ENCODE measurements at places on chromosomes 1 and 21. TPM values are rescaled to one million over a fixed set of nuclear protein-coding genes. Genes with fewer than 3 reads are reported as not detected.

SEMA6C gene
- total RNA-seq = 1.1 TPM

DNA sequence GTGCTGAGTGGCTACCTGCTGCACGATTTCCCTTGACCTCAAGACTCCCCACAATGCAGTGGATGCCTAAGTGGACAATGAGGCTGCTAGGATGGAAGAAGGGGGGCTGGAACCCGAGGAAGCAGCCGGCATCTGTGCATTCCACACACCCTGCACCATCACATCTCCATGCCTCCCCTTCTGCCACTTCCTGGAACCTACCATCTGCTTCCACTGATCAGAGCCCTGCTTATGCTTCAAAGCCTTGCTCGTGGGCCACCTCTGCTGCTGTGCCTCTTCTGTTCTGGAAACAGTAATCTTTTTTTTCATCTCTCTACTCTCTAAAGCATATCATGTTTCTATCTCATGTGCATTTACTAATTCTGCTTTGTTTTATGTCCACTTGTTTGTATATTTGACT is 66.2 kb upstream of the WDR26 start:
- no peak for DNase-seq

DNA sequence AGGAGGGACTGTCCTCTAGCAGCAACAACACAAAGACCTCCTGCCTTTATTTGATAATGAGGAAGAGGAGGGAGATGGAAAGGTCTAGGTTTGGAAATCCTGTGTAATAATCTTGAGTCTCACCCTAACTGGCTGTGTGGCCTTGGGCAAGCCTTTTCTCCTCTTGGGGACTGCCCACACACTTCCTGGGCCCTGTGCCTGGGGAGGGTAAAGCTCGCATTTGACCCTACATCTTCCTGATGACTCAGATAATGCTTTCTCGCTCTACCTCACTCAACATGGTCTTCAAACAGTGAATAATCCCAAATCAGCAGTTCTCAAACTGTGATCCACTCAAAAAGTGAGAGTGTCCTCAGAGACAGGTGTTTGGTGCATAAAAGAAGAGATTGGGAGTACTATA is 81.2 kb downstream of the VWA5B1 start:
- no peak for DNase-seq

- DNase-seq = no peak
Measured at GRCh38 chr1:7261490-7261889, 476.2 kb downstream of the CAMTA1 start.

DNA sequence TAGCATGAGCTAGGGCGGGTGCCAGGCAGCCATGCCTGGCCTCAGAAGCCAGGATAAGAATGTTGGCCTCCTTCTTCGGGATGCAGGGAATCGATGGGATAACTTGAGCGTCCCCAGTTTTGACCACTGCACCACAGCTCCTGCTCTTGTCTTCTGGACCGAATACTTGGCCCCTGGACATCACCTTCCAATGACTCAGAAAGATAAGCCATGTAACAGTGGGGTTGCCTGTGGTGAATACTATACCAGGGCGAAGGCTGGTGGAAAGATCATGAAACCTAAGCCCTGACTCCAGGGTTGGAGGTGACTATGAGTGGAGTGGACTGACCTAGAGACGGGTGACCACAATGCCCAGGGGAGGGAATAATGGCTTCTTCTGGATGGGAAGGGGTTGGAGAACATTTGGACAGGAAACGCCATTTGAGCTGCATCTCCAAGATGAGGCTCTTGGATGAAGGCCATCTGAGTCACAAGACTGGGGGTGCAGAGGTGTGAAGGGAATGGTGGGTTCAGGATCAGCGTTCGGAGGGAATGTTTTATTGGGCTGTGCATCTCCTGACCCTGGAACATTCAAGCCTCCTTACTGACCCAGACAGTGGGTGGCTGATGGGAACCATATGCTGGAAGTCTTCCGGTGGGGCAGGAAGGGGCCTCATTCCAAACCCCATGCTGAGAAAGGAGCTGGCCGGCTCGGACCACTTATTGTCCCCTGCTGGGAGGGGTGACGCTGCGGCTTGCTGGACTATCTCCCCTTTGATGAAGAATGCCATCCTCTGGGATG is 18.5 kb upstream of the KCNE2 start:
- DNase-seq = no peak

DNA sequence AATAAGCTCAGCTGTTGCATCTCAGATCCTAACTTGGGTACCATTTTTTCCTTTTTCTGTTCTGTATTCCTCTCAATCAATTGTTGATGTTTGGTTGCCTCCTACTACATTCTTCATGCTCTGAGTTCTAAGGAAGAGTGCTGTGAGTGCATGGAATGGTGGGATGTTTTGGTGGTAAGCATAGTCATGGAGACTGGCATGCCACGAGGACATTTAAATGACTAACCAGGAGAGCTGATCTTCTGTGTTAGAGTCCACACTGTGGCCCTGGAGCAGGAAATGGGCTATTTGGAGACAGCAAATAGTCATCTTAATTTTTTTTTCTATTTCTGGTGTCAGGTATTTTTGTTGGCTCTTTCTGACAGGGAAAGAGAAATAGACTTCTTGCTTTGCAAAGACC is 69.5 kb upstream of the HSD17B7 start:
- DNase-seq = no peak

GRCh38 chr1:82388679-82389078 is 587.9 kb downstream of the ADGRL2 start:
- no peak for DNase-seq

GRCh38 chr21:26406526-26406925 is 166.6 kb downstream of the CYYR1 start:
- DNase-seq = no peak

Data from esophagus squamous epithelium (tissue), 5 donors.